ENCODE measurements at places on chromosomes 16 and 17.

GRCh38 chr16:68762996-68763756 lies 26.1 kb downstream of the CDH1 start:
- no peaks in the 10 kb centered on the region for H3K36me3 ChIP-seq
- H3K4me3 ChIP-seq, result no peak overlapping the region
- peaks cover 3% of the 10 kb centered on the region for H3K27me3 ChIP-seq
- H3K27ac ChIP-seq, result no peak overlapping the region

- no peak overlapping the region for H3K27ac ChIP-seq
- H3K4me3 ChIP-seq, result no peak overlapping the region
- H3K36me3 ChIP-seq, result no peaks in the 10 kb centered on the region
- H3K4me1 ChIP-seq, result peaks cover 2% of the 10 kb centered on the region
- no peaks in the 10 kb centered on the region for H3K27me3 ChIP-seq
Observed at GRCh38 chr17:50153650-50154575, 3.4 kb upstream of the PPP1R9B start.

DNA sequence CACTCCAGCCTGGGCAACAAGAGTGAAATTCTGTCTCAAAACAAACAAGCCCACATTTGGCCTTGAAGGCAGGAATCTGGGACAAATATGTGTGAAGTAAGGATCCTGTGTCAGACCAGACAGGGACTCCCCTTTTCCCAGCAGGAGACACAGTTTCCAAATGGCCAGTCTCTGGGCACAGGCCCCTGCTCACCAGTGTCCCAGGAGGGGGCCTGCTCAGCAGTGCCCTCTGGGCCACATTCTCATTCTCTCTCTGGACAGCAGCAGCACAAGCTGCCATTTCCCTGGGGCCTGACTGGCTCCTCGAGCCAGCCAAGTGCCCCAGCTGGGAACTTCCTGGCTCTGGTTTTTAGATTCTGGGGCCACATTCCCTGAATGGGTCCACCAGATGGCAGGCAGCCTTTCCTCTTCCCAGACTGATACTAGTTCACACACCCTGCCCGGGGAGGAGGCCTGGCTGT lies 11.7 kb upstream of the MNT start:
- no peaks in the 10 kb centered on the region for H3K27me3 ChIP-seq
- H3K4me3 ChIP-seq, result no peak overlapping the region
- H3K36me3 ChIP-seq, result peaks cover 9% of the 10 kb centered on the region
- H3K27ac ChIP-seq, result no peak overlapping the region
- DNase-seq, result no peak
- peaks cover 3% of the 10 kb centered on the region for H3K4me1 ChIP-seq

- peak overlapping the region; percentile 70 for H3K27ac ChIP-seq
- peak; percentile 47 for DNase-seq
- H3K4me3 ChIP-seq, result no peak overlapping the region
- H3K36me3 ChIP-seq, result no peaks in the 10 kb centered on the region
- peaks cover 5% of the 10 kb centered on the region for H3K27me3 ChIP-seq
Observed at GRCh38 chr16:26598061-26598460, 468.7 kb upstream of the C16orf82 start.

- no peaks in the 10 kb centered on the region for H3K36me3 ChIP-seq
- peaks cover 13% of the 10 kb centered on the region for H3K27me3 ChIP-seq
- no peaks in the 10 kb centered on the region for H3K4me1 ChIP-seq
- no peak for DNase-seq
Observed at GRCh38 chr16:87141402-87141801, 175.8 kb downstream of the C16orf95 start.

GRCh38 chr16:67936124-67936879 lies at the start of gene PSMB10:
Gene PSMB10 (minus strand): TSS chr16:67936850. CDS start chr16:67936749, 101 bp downstream.
- H3K27ac ChIP-seq, result peak within 1 kb of the TSS; percentile 82
- peaks cover 53% of the 10 kb centered on the region for H3K4me1 ChIP-seq
- peak; percentile 59 for DNase-seq
- H3K36me3 ChIP-seq, result peaks cover 35% of the 10 kb centered on the region
- H3K27me3 ChIP-seq, result no peaks in the 10 kb centered on the region

DNA sequence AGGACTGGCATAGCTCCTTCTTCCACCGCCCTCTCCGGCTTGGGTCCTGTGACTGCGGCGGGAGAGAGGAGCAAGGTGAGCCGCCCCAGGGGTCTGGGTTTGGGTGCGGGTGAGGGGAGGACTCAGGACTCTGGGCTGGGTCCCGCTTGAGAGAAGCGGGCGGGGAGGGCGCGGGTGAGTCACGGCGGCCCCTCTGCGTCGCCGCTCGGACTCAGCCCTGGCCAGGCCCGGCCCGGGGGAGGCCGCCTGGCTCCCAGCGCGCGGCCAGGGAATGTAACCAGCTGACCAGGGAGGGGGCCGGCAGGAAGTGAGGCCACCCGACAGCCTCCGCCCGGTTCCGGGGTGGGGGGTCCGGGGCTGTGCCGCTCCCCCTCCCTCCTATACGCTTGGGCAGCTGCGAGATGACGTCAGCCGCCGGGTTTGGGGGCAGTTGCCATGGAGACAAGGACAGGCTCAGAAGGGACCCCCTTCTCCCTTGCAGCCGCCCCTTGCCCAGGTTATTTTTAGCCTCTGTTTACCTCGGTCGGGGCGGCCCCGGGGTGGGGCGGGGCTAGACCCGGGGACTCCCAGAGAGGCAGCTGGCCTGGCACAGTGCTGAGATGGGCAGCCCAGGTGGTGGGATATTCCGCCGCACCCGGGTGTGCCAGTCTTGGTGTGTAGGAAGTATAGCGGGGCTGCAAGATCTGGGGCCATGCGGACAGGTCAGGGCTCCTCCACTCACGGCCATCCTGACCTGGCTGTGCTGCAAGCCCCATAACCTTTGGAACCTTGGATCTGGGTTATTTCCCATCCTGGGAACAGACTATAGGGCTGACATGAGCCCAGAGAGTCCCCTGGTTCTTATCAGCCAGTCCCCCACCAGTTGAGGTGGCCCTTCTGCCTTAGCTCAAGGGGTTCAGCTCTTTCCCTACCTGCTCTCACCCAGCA lies 1.6 kb downstream of the RIPOR1 start:
- no peak overlapping the region for H3K27ac ChIP-seq
- H3K4me1 ChIP-seq, result peaks cover 8% of the 10 kb centered on the region
- no peak for DNase-seq

- H3K27ac ChIP-seq, result peak overlapping the region; percentile 71
- DNase-seq, result no peak
- peaks cover 10% of the 10 kb centered on the region for H3K4me1 ChIP-seq
- no peaks in the 10 kb centered on the region for H3K27me3 ChIP-seq
- H3K36me3 ChIP-seq, result no peaks in the 10 kb centered on the region
Observed at GRCh38 chr17:58219789-58220183, 731 bp upstream of the MKS1 start.

DNA sequence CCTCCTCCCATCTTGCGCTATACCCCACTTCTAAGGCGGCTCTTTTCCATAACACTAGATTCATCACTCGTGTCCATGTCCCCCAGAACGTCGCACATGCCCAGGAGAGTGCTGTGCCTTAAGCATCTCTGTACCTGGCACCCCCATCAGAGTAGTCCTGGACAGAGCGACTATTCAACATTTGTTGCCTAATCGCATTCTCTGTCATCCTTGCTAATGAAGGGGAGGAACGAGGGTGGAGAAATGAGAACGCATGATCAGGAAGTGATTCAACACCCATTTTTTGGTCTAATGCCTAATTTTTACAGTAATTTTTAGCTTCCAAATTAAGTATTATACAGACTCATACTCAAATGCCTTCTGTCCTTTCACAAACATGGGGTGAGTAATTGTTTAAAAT lies 53.2 kb downstream of the SLC39A11 start:
- no peak for DNase-seq
- H3K27me3 ChIP-seq, result no peaks in the 10 kb centered on the region
- H3K4me1 ChIP-seq, result no peaks in the 10 kb centered on the region
- no peak overlapping the region for H3K4me3 ChIP-seq

DNA sequence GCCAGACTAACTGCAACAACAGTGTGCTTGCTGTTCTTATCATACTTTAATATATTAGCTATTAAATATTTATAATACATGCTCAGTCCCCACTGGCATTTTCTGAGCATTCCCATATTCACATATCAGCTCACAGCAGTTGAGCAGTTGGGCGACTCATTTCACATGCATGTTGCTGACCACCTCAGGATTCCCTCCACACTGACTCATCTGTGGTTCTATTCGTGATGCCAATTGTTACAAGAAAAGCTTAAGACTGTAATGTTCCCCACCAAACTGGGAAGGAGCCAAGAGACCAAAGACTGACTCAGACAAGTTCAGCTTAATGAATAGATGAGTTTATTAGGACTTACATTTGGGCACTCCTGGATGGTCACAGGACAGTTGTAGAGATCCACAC lies 100.3 kb upstream of the KIF2B start:
- H3K36me3 ChIP-seq, result no peaks in the 10 kb centered on the region
- H3K27me3 ChIP-seq, result no peaks in the 10 kb centered on the region

DNA sequence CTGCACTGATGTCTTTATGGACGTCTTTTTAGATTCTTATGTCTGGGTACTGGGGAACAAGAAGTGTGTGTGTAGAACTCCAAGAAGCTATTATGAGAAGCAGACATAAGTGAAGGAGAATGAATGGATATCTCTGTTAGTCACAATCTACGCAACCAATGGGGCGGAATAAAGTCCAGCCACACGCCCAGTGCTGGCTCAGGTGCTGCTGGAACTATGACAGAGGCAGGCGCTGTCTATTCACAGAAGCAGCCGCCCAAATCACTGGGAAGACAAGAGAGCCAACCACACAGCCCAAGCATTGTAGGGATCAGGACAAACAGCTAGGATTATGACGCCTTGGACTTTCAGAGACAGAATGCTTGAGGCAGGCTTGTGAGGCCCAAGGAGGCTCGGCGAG lies 43.9 kb upstream of the ICAM2 start:
- H3K27me3 ChIP-seq, result no peaks in the 10 kb centered on the region
- H3K27ac ChIP-seq, result peak overlapping the region; percentile 68
- DNase-seq, result no peak
- peaks cover 69% of the 10 kb centered on the region for H3K36me3 ChIP-seq
- H3K4me1 ChIP-seq, result peaks cover 78% of the 10 kb centered on the region

- no peak for DNase-seq
- H3K27ac ChIP-seq, result peak overlapping the region; percentile 98
- peaks cover 5% of the 10 kb centered on the region for H3K36me3 ChIP-seq
- peaks cover 17% of the 10 kb centered on the region for H3K4me1 ChIP-seq
- H3K4me3 ChIP-seq, result peak overlapping the region; percentile 90
- H3K27me3 ChIP-seq, result no peaks in the 10 kb centered on the region
Observed at GRCh38 chr16:24728891-24729242, 584 bp upstream of the TNRC6A start.

GRCh38 chr17:5665164-5665563 lies 80.9 kb upstream of the NLRP1 start:
- no peaks in the 10 kb centered on the region for H3K27me3 ChIP-seq
- H3K36me3 ChIP-seq, result no peaks in the 10 kb centered on the region
- no peak overlapping the region for H3K4me3 ChIP-seq
- no peak for DNase-seq
- no peak overlapping the region for H3K27ac ChIP-seq

- no peak for DNase-seq
- H3K4me3 ChIP-seq, result no peak overlapping the region
- no peaks in the 10 kb centered on the region for H3K36me3 ChIP-seq
- H3K27ac ChIP-seq, result no peak overlapping the region
Observed at GRCh38 chr17:16941072-16942036, 30.6 kb downstream of the TNFRSF13B start.

- H3K36me3 ChIP-seq, result peaks cover 36% of the 10 kb centered on the region
- H3K4me1 ChIP-seq, result peaks cover 20% of the 10 kb centered on the region
- H3K27me3 ChIP-seq, result no peaks in the 10 kb centered on the region
- DNase-seq, result no peak
- peak overlapping the region; percentile 47 for H3K27ac ChIP-seq
- H3K4me3 ChIP-seq, result peak overlapping the region; percentile 97
Observed at GRCh38 chr17:49414271-49414621, 436 bp downstream of the PHB1 start.

- no peak overlapping the region for H3K4me3 ChIP-seq
- no peaks in the 10 kb centered on the region for H3K36me3 ChIP-seq
- no peaks in the 10 kb centered on the region for H3K4me1 ChIP-seq
- DNase-seq, result no peak
- no peak overlapping the region for H3K27ac ChIP-seq
Observed at GRCh38 chr16:86368261-86368660, 142.1 kb upstream of the FOXF1 start.

GRCh38 chr16:80743273-80743672 lies 61.1 kb downstream of the CDYL2 start:
- no peak overlapping the region for H3K27ac ChIP-seq
- peaks cover 13% of the 10 kb centered on the region for H3K4me1 ChIP-seq
- no peak overlapping the region for H3K4me3 ChIP-seq
- DNase-seq, result no peak

DNA sequence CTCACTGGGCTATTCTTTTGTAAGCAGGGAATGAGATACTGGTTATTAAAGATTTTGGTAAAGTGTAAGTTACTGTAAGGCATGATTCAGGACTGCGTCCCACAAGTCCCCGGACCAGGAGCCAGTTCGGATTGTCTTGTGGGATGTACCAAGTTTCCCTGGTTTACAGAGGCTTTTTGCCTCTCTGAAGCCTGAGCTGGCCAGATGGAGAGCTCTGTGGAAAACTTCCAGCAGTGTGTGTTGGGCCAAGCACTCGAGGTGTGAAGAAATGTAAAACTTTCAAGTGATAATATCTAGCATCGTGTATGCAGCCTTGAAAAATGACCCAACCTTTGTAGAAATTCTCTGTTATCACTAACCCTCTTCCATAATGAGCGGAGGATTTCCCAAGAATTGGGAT lies 2.4 kb downstream of the EPN2 start:
- no peak for DNase-seq
- H3K27ac ChIP-seq, result no peak overlapping the region
- peaks cover 11% of the 10 kb centered on the region for H3K27me3 ChIP-seq
- no peaks in the 10 kb centered on the region for H3K36me3 ChIP-seq

DNA sequence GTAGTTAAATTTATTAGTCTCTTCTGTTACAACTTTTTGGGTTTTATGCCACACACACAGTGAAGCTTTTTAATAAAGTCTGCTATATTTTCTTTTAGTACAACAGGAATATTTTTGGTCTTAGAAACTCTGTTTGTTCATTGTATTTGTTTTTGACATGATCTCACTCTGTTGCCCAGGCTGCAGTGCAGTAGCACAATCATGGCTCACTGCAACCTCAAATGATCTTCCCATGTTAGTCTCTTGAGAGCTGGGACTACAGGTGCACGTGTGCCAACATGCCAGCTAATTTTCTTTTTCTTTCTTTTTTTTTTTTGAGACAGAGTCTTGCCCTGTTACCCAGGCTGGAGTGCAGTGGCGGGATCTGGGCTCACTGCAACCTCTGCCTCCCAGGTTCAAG lies 27.1 kb downstream of the PPM1D start:
- H3K4me3 ChIP-seq, result no peak overlapping the region
- no peak for DNase-seq
- H3K27me3 ChIP-seq, result no peaks in the 10 kb centered on the region
- H3K27ac ChIP-seq, result no peak overlapping the region

GRCh38 chr16:22787466-22788192 lies 26.3 kb upstream of the HS3ST2 start:
- no peaks in the 10 kb centered on the region for H3K27me3 ChIP-seq
- H3K36me3 ChIP-seq, result no peaks in the 10 kb centered on the region
- no peak for DNase-seq
- no peak overlapping the region for H3K27ac ChIP-seq
- H3K4me1 ChIP-seq, result no peaks in the 10 kb centered on the region

DNA sequence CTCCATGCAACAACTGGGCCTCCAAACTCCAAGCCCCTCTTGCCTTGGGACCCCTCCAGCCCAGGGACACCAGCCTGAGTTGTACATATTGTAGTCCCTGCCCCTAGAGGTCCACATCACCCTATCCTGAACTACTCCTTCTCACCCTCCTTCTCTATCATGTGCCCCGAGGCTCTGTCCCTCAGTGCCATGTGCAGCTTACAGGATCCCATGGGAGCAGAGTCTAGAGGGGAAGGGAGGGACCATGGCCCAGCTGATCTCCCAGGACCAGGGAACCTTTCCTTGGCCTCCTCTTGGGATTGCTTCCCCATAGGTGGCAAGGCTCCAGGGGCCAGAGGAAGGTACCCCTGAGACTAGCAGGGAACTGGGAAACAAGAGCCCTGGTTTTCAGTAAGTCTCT lies 35.3 kb downstream of the TMEM132E start:
- no peak for DNase-seq
- no peaks in the 10 kb centered on the region for H3K36me3 ChIP-seq
- H3K4me1 ChIP-seq, result no peaks in the 10 kb centered on the region
- H3K27ac ChIP-seq, result no peak overlapping the region
- peaks cover 13% of the 10 kb centered on the region for H3K27me3 ChIP-seq
- H3K4me3 ChIP-seq, result no peak overlapping the region

All from T-cell (primary cell).